Non-pigmented ciliary epithelial cell (primary cell): ENCODE measurements at places on chromosomes 2 and 18.

DNA sequence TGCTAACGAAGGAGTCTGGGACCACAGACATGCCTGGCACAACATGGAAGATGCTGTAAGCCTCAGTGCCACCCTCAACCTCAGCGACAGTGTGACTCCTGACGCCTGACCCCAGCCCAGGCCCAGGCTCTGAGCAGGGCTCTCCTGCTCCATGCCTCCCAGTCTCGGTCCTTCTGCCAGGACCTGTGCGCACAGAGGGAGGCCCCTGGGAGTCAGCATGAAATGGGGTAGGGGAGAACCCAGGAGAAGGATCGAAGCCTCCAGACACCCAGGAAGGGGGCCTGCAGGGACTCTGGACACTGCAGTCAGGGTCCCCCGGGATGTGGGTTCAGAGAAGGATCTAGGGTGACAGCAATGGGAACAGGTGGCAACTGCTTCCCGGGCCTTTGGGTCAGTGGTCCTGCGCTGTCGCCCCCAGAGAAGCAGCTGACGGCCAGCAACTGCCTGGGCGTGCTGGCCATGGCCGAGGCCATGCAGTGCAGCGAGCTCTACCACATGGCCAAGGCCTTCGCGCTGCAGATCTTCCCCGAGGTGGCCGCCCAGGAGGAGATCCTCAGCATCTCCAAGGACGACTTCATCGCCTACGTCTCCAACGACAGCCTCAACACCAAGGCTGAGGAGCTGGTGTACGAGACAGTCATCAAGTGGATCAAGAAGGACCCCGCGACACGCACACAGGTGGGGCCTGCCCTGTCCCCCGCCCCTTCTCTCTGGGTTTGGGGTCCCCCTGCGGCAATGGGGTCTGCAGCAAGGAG, 233.9 kb downstream of the ATAD2B start:
- DNase-seq: no peak

DNA sequence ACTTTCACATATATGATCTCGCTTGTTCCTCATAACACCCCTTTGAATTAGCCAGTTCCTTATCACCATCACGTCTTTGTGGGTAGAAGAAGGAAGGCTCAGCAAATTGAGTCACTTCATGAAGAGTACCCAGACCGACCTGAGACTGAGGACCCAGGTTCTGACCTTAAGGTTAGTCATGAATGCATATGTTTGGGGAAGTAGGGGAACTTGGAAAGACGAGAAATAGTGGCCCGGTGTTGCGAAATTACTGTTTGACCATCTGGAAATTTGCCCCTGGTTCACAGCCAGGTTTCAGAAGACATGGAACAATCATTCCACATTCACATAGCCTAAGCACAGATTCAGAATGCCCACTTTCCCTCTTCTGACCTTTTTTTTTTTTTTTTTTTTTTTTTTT, 59.8 kb downstream of the MEIS1 start:
- no peak for DNase-seq

- no peak for DNase-seq
Measured at GRCh38 chr2:48457227-48457626, 72.7 kb upstream of the STON1 start.

DNA sequence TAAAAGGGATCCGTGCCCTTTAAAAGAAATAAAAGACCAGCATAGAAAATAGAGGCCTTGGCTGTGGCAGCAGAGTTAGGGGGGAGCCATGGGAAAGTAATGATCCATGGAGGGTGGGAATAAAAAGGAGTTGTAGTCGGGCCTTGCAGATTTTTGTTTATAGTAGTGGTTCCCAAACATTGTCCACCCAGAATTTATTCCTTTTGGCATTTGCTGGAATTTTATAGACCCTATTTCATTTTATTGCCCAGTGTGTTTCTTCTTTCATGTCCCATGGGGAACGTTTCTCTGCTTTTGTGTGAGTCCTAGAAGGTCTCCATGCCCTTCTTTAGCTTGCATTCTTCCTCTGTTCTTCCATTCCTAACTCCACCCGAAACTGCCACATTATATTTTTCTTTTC, 222.2 kb downstream of the LTBP1 start:
- no peak for DNase-seq

DNA sequence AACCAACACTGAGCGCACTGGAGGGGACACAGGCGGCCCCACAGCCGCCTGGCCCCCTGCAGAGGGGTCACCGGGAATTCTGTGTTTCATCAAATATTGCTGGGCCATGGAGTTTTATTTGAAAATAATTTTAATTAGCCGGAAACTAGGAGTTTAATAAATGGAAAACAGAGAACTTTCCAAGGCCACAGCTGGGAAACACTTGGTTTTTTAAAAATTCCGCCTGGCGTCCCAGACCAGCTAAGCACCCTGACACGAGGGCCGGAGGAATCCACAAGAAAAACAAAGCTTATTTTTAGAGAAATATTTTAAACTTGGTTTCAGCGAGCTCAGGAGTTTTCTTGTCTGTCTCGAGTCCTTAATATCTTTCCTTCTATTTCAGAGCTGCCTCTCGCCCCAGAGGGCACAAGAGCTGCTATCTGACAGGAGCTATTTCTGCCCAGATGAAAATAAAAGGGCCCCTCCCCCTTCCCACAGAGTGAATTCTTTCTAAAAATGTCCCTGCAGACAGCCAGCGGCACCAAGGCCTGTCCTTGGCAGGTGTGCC, 8.2 kb downstream of the ZFP36L2 start:
- no peak for DNase-seq

GRCh38 chr18:42112657-42113420, 157.8 kb downstream of the PIK3C3 start:
- DNase-seq: no peak
